ENCODE measurements at places on chromosomes 4 and X.

DNA sequence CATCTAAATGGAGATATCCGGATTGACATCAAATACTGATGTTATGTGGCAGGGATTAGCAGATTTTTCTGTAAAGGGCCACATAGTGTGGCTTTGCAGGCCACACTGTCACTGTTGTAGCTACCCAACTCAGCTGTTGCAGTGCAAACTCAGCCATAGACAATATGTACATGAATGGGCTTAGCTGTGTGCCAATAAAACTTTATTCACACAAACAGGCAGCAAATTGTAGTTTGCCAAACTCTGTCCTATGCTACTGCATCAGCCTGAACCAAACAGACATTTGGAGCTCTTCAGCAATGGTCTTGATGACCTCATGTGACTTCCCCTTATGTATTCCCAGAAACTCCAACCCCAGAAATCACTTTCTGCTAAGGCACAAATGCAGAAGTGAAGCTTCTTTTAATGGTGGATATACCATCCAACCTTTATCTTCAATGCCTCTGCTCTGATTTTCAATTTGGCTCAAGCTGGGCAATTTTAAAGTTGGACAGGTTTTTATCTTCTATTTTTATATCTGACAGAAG, 18.4 kb upstream of the TRPC5OS start:
- DNase-seq = no peak

GRCh38 chr4:75030649-75031235, 97.8 kb downstream of the PARM1 start:
- DNase-seq = no peak

DNA sequence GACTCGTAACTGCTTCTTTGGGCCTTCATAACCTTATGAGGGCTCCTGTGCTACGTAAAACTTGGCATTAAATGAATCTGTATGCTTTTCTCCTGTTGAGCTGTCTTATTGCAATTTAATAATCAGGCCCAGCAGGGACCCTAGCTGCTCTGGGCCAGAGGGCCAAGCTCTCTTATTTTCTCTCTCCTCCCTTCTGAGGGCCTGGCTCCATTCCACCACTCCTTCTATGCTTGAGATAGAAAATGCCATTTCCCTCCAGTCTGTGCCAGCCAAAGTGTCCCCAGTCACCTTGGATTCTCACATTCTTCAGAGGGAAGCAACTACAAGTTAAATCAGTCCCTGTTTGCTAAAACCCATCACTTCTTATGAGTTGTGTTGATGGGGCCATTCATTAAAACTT, 90.1 kb downstream of the CLCN4 start:
- no peak for DNase-seq

GRCh38 chrX:40947276-40947675, 138.0 kb upstream of the USP9X start:
- no peak for DNase-seq

DNA sequence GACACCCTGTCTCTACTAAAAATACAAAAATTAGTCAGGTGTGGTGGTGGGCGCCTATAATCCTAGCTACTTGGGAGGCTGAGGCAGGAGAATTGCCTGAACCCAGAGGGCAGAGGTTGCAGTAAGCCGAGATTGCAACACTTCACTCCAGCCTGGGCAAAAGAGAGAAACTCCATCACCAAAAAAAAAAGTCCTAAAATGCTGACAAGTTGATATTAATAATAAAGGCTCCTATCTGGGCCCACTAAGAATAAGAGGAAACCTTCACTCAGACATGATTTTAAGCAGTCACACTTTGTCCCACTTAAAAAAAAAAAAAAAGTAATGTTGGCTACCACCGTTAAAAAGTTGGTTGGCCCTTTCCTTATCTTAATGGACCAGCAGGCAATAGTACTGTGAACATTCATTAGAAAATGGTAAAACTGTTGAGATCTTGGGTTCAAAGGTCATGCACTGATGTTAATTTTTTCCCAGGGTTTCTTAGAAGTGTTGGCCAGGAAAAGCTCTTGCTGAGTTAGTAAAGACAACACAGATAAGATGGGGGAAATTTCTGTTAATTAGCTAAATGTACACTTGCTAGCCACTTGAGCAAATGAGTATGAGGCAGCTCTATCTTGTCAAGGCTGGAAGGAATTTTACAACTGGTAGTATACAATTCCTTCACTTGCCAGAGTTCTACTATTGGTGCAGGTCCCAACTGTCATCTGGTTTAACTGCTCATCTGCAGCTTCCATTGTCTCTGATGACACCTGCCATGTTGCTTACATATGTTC, 43.6 kb upstream of the BMP2K start:
- no peak for DNase-seq

GRCh38 chr4:108359986-108360681, 191.4 kb upstream of the LEF1 start:
- DNase-seq = no peak

DNA sequence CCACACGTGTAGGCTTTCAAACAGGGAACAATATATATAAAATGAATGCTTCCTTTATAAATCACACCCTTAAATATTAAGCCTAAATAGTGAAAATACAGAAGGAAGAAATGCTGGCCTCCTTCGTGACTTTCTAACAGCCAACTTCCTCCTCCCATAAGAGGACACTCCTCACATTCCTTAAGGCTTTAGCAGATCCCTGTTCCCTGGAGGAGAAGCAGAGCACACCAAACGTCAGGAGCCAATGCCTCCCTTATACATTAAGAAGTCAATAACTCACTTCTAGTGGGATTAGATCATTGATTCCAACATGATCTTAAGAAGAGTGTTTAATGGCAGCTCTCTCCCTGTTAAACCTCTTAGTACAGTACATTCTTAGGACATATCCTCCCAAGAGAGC, 108.4 kb upstream of the FAM241A start:
- DNase-seq = no peak

- DNase-seq = no peak
Observed at GRCh38 chrX:10416424-10416823, 204.0 kb downstream of the MID1 start.

GRCh38 chr4:102157984-102158383, 187.3 kb downstream of the SLC39A8 start:
- no peak for DNase-seq

DNA sequence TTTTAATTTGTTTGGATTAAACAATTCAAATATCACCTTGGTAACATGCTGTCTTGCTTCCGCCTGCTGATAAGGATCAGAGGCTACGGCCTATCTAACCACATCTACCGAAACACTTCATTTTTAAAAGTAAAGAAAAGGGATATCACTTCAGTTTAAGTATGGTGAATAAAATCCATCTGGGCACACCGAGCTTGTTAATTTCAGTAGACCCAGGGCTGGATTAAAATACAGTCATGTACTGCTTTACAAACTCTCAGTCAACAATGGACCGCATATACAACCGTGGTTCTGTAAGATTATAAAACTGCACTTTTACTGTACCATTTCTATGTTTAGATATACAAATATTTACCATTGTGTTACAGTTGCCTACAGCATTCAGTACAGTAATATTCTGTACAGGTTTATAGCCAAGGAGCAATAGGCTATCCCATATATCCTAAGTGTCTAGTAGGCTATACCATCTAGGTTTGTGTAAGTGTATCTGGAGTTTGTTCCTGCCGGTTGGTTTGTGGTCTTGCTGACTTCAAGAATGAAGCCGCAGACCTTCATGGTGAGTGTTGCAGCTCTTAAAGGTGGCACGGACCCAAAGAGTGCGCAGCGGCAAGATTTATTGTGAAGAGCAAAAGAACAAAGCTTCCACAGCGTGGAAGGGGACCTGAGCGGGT, 40.0 kb downstream of the SEPTIN11 start:
- peak; percentile 63 for DNase-seq

DNA sequence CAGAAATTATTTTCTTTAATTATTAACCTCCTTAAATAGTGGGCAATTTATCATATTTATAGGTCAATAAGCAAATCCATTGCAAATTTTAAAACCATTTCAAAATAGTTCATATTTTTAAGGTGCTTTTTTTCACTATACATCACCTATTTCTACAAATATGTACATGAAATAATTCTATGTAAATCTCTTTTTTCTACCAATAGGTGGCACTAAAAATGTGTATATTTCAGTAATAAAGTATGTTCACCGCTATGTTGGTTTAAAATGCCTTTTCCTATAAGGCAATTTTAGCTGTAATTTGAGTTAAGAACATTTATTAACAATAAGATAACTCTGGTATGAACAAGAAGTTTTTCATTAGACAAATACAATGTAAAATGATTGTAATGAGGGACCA, 672.2 kb downstream of the KCTD8 start:
- DNase-seq = no peak

DNA sequence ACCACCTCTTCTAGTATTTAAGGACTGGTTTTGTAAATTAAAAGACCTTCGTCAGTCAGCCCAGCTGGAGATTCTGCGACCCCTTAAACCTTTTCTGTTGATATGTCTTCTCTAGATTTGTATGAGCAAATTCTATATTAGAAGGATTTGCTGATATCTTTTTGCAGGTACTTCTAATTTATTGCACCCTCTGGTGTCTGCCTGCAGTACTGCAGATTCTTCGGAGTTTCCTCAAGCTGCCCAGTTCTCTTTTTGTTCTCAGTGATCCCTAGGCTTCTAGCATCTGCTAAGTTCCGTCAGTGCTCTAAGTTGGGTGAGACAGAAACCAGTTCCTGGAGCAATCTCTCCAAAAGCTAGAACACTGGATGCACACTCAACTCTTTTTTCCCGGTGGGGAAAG, 545.2 kb downstream of the C4orf33 start:
- peak; percentile 26 for DNase-seq
